ENCODE measurements at places on chromosomes 13 and 19. TPM values are rescaled to one million over a fixed set of nuclear protein-coding genes. Genes with fewer than 3 reads are reported as not detected.

Gene ZNF599
- total RNA-seq: 22.5 TPM

Gene ZNF324
- 30.4 TPM for total RNA-seq

Gene MBD3L3
- not detected for total RNA-seq

Gene APOC4
- total RNA-seq: not detected

Gene ZNF578
- 3.2 TPM for total RNA-seq

Gene ZFP28
- total RNA-seq: 9.8 TPM

Gene CNN1
- total RNA-seq: 10.2 TPM

Gene ATP8B3
- not detected for total RNA-seq

Gene SYNGR4
- total RNA-seq: not detected

Gene SYNE4
- 9.7 TPM for total RNA-seq

Gene LHB
- total RNA-seq: not detected

Gene LRRC25
- 7.1 TPM for total RNA-seq

Gene ZNF878
- total RNA-seq: 0.67 TPM

GRCh38 chr13:86841264-86841663, 829.9 kb upstream of the SLITRK5 start:
- DNase-seq: no peak

DNA sequence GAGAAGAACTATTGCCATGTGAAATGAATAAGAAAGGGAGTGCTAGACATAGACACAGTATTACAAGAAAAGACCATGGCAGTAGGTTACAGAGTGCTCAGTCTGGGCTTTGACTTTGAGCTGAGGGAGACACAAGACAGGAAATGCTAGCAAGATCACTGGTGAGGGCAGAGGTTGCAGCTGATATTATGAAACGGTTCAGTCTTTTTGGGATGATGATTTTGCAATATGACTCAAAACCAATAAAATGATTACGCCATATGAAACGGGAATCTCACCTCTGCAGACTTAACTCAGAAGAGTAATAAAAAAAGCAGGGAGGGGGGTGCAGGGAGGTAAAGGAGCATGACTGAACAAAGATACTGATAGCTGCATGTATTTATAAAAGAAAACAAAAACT, 123.1 kb downstream of the RBM26 start:
- no peak for DNase-seq

DNA sequence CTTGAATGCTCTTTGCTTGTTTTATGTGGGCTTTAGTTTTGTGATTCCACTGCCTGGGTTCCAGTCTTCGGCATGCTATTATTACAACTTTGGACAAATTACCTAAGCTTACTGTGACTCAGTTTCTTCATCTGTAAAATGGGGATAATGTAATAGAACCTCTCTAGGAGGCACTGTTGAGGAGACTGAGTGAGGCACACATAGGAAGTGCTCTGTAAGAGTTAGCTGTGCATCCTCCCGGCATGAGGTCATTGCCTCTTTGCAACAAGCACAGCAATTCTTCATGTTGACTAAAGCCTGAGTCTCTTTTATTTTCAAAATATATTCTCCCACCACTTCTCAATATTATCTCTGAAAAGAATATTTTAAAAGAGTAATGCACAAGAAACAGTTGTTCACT, 227.4 kb downstream of the DLEU7 start:
- no peak for DNase-seq

DNA sequence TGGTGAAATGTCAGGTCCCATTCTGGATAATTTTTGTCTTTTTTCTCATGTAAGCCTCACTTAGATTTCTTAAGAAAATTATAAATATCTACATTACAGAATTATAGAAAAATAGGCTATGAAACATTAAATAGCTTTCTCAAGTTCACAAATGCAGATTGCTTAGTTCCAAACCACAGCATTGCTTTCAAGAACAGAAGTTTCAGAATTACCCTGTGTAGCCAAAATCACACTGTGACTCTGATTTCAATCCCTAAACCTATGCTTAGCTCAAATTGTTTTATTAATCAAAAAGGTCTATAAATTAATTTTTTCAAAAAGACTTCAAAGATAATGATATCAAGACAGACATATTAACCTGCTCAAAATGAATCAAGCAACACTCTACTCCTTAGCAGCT, 881.2 kb upstream of the PCDH20 start:
- DNase-seq: no peak

DNA sequence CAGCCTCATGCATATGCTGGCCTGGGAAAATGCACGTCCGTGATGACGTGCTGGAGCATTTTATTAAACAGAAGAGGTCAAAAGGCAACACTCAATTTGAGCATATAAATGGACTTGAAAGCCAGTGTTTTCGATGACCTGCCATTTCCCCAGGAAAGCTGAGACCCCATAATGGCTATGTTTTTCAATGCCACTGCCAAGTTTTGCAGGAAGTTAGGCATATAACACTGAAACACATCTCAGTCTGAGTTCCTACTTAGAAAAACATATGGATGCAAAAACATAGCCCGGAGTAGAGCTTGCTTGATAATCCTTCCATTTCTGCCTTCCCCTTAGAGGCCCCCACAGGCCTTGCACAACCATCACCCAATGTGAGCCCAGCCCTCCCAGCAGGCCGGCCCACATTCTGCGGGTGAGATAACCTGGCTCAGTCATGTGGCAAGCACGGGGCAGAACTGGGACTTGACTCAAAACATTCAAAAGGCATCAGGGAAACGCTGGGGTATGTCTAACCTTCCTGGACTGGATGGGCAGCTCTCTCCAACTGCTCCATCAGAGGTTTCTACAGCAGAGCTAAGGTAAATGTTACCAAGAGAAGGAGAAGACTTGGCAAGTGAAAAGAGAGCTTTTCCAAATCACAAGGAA, 24.9 kb downstream of the EPS15L1 start:
- peak; percentile 83 for DNase-seq

DNA sequence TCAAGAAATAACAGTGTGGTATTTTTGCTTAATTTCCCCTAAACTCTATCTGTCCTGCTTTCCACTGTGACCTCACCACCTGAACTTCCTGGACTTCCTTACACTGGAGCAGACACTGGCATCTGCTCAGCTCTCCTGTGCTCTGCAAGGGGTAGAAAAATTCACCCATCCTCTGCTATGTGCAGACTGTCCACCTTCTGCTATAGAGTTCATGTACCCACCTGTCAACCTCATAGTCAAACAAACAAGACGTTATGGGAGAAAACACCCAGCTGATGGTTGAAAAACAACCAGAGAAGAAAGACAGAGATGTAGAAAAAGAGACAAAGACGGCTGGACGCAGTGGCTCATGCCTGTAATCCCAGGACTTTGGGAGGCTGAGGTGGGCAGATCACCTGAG, 12.2 kb downstream of the LAIR1 start:
- no peak for DNase-seq

GRCh38 chr19:4553092-4553695, 6.3 kb downstream of the SEMA6B start:
- no peak for DNase-seq

DNA sequence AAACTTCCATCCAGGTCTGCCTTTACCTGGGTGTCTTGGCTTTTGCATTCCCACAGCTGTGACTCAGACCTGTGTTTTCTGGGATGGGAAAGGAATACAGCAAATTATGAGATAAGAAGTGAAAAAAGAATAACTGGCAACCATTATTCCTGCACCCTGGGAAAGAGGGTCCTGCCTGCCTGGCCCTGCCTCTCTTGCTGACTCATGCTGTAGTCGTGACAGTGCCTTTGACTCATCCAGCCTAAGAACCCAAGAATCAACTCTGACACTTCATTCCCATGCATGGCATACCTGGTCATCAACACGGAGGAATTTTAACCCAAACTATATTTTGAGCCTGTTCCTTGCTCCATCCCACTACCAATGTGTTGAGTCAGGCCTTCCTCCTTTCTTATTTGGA, 185.4 kb upstream of the SERP2 start:
- DNase-seq: no peak

- DNase-seq: no peak
Observed at GRCh38 chr13:113926951-113927660, 46.8 kb downstream of the C13orf46 start.

- DNase-seq: no peak
Observed at GRCh38 chr19:955803-956765, 28.1 kb upstream of the WDR18 start.

DNA sequence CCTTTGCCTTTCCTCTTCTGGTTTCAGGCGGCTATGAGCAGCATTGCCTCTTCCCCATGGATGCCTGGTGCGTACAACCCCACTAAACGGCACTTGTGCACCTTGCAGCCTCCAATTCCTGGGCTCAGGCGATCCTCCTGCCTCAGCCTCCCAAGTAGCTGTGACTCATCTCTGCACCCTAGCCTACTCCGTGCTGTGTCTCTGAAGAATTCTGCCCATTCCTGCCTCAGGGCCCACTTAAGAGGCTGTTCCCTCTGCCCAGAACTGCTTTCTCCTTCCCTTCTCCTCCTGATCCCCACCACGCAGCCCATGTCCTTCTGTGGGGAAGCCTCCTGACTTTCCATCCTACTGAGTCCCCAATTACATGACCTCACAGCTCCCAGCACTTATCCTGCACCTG, 142.2 kb upstream of the ZNF507 start:
- DNase-seq: no peak

GRCh38 chr13:64054321-64054720, 2638.7 kb upstream of the PCDH20 start:
- no peak for DNase-seq

- peak; percentile 81 for DNase-seq
Observed at GRCh38 chr19:44747739-44748425, 626 bp upstream of the BCL3 start.

DNA sequence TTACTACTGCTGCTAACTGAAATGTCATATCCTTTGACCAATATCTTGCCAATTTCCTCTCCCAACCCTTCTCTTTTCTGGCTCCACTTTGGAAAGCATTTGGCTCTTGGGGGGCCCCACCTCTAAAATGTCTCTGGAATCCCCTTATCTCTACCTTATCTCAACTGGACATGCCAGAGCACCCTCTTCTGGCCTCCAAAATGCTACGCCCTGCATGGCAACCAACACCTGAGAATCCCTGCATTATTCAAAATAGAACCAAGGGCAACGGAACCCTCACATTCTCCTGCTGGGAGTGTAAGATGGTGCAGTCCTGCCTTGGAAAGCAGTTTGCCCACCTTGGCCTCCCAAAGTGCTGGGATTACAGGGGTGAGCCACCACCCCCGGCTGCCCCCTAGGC, 35.3 kb downstream of the CERS4 start:
- DNase-seq: no peak

DNA sequence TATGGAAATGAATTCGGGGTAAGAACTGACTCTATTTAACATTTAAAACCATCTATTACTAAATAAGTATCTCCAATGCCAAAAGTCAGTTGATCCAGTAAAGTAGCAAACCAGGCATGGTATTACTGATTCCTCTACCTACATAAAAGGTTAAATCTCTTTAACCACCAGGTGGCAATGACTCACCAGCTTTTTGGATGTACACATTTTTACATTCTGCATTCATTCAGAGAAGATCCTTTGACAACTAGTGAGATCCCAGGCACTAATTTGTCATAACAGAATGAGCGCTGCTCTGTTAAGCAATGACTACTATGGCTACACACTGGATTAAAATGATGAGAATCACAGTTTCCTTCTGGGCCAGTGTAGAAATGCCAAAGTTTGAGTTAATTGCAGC, 329.8 kb upstream of the GPC6 start:
- DNase-seq: no peak

GRCh38 chr19:4454747-4455718, 2.6 kb downstream of the UBXN6 start:
- DNase-seq: peak; percentile 78

DNA sequence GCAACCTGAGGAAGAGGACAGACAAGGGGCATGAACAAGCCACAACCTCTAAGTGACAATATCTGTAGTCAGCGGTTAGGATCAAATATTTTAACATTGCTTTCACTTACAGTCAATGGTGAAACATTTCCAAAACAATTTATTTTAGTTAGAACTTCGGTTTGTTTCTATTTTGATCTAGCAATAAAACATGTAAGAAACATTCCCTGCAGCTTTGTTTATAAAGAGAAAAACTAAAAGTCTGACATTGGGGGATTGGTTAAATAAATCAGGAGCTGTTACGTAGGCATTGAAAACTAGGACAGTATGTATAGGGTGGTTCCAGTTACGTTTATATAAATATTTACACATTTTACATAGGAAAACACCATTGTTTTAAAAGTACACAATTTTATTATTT, 3.4 kb downstream of the URI1 start:
- DNase-seq: no peak

DNA sequence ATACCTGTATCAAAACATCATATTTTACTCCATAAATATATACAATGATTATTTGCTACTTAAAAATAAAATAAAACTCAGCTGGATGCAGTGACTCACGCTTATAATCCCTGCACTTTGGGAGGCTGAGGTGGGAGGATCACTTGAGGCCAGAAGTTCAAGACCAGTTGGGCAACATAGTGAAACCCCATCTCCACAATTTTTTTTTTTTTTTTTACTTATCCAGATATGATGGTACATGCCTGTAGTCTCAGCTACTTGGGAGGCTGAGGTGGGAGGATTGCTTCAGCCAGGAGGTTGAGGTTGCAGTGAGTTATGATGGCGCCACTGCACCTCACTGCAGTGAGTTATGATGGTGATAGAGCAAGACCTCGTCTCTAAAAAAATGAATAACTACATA, 22.4 kb downstream of the POU2F2 start:
- DNase-seq: no peak

DNA sequence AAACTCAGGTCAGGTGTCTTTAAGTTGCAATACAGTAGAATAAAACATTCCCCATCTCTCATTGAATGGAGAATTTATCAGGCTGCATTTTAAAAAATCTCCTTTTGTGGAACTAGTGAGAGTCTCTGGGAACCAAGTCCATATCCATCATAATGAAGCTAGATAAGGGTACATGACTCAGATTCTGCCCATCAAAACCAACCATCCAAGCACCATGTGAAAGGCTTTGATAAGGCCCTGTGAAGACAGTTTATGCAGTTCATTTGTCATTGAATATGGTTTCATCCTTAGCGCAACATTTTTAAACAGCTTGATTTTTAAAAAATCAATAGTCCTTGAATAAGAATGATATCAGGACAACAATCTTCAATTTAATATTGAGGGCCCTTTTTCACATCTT, 56.3 kb upstream of the DIAPH3 start:
- no peak for DNase-seq

DNA sequence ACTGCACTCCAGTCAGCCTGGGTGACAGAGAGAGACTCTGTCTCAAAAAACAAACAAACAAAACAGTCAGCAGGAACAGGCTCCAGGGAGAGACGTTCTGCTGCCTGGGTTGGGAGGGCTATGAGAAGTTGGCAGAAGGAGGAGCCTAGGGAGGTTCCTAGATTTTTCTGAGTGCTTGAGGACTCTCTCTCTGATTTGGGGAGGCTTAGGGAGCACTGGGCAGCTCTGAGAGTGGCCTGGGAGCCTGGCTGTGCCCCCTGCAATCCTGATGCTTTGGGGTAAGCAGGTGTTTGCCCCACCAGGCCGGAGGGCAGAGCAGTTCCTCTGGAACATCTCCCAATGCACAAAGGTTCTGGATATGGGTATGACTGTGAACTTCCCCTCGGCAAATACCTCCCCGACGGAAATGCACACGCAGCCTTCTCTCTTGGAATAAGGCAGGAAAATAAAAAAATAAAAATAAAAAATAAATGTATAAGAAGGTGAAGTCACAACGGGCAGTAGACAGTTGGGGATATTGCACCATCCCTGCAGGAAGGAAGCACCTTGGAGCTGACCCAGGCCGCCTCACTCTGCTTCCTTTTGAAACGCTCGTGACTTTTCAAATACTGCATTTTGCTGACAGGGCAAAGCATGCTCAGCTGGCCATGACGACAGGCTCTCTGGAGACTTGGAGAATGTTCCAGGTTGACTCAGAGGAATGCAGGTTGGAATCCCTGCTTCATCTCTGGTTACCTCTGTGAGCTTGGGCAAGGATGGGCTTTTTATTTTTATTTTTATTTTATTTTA, 26.5 kb upstream of the HOMER3 start:
- DNase-seq: peak; percentile 98
